Activated CD4-positive, alpha-beta T cell treated with anti-CD3 and anti-CD28 coated beads for 36 hours (primary cell): ENCODE measurements at places on chromosomes 16 and 17. TPM values are rescaled to one million over a fixed set of nuclear protein-coding genes. Genes with fewer than 3 reads are reported as not detected.
A peak's percentile ranks its signal among the peaks of the same experiment; 100 is the strongest.

The NOMO2 gene
- total RNA-seq: 65.0 TPM

The ADAP2 gene
- 0.72 TPM for total RNA-seq

The SLC12A3 gene
- not detected for total RNA-seq

DNA sequence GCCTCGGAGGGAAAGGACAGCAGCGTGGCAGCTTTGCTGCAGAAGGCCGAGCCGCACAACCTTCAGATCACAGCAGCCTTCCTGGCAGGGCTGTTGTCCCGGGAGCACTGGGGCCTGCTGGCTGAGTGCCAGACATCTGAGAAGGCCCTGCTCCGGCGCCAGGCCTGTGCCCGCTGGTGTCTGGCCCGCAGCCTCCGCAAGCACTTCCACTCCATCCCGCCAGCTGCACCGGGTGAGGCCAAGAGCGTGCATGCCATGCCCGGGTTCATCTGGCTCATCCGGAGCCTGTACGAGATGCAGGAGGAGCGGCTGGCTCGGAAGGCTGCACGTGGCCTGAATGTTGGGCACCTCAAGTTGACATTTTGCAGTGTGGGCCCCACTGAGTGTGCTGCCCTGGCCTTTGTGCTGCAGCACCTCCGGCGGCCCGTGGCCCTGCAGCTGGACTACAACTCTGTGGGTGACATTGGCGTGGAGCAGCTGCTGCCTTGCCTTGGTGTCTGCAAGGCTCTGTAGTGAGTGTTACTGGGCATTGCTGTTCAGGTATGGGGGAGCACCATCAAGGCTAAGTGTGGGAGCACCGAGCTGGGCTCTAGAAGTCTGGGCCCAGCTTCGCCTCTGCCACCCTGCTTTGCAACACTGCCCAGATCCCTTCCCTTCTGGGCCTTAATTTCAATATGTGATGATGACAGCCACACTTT lies 18.6 kb downstream of the NOD2 start:
- DNase-seq: no peak

GRCh38 chr17:44919411-44919810 lies 4.1 kb upstream of the GFAP start:
- DNase-seq: no peak

DNA sequence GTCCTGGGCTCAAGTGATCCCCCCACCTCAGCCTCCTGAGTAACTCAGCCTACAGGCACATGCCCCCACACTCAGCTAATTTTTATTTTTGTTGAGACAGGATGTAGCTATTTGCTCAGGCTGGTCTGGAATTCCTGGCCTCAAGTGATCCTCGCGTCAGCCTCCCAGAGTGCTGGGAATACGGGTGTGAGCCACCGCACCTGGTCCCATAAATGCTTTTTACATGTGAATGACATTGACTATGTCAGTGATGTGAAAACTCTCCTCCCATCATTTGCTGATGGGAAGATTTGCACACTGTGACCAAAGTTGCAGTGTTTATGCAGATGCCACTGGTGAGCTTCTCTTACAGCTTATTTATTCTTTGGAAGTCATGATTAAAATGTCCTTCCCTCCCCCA lies 15.0 kb downstream of the PLCD3 start:
- no peak for DNase-seq

- no peak for DNase-seq
These were observed 10.1 kb downstream of the MRM1 start for GRCh38 chr17:36611345-36612072.

GRCh38 chr17:81330884-81331245 lies 35.8 kb upstream of the SLC38A10 start:
- DNase-seq: no peak

DNA sequence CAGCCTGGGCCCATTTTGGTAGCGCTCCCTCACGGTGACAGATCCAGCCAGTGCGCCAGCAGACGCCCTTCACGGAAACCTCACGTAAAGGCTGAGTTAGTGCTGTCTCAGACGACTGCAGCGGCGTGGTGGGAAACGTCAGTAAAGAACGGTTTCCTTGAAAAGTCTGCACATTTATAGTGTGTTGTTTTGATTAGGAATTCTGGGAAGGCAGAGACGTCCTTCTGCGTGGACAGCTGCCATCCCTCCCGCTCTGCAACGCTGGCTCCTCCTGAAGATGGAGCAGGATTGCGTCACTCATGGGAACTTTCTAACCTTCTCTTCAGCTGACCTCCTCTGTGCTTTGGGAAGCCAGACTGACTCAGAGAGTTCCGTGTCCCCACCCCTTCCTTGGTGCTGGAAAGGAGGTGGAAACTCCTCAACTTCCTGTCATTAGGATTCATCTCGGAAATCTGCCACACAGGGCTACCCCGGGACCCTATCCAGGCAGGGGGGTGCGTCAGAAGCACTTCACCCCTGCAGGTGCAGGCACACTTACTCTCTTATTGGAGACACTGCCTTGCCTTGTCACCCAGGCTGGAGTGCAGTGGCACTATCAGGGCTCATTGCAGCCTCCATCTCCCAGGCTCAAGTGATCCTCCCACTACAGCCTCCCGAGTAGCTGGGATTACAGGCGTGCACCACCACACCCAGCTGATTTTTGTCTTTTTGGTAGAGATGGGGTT lies 24.3 kb upstream of the CRISPLD2 start:
- DNase-seq: no peak

DNA sequence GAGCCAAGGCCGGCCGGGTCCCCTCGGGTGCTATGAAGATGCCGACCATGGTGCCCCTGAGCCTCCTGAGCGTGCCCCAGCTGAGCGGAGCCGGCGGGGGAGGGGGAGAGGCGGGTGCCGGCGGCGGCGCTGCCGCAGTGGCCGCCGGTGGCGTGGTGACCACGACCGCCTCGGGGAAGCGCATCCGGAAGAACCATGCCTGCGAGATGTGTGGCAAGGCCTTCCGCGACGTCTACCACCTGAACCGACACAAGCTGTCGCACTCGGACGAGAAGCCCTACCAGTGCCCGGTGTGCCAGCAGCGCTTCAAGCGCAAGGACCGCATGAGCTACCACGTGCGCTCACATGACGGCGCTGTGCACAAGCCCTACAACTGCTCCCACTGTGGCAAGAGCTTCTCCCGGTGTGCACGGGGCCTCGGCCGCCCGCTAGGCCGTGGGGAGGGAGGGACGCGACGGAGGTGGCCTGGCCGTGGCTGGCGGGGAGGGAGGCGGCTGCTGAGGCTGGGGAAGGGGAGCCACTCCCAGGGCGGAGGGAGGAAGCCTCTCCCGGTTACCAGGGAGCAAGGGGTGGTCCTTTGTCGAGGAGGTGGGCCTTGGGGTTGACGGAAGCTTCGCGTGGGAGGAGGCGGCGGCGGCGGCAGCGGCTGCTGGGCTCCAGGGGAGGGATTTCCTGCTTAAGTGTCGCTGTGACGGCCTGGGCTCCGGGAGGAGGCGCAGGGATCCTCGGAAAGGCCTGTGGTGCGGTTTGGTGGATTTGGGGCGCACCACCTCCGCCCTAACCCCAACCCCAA lies 1.3 kb downstream of the MAZ start:
- DNase-seq: peak; percentile 94
